ENCODE measurements at places on chromosomes 2 and 18.

- peaks cover 31% of the 10 kb centered on the region for H3K4me1 ChIP-seq
- no peak overlapping the region for H3K27ac ChIP-seq
- DNase-seq, result peak; percentile 84
- H3K36me3 ChIP-seq, result no peaks in the 10 kb centered on the region
Observed at GRCh38 chr2:111116843-111117597, 3.7 kb upstream of the BCL2L11 start.

- H3K27me3 ChIP-seq, result no peaks in the 10 kb centered on the region
- peaks cover 3% of the 10 kb centered on the region for H3K4me1 ChIP-seq
- no peak for DNase-seq
Observed at GRCh38 chr18:75280427-75281280, 70.1 kb downstream of the TSHZ1 start.

GRCh38 chr2:218962859-218963492 is 3.5 kb downstream of the CDK5R2 start:
- H3K27me3 ChIP-seq, result peaks cover 51% of the 10 kb centered on the region
- H3K27ac ChIP-seq, result no peak overlapping the region
- no peaks in the 10 kb centered on the region for H3K36me3 ChIP-seq
- peaks cover 24% of the 10 kb centered on the region for H3K4me1 ChIP-seq
- peak; percentile 62 for DNase-seq

GRCh38 chr18:56637711-56638231 is 621 bp downstream of the TXNL1 start:
- peak overlapping the region; percentile 94 for H3K27ac ChIP-seq
- no peaks in the 10 kb centered on the region for H3K36me3 ChIP-seq
- H3K4me1 ChIP-seq, result peaks cover 23% of the 10 kb centered on the region
- H3K4me3 ChIP-seq, result peak overlapping the region; percentile 91

GRCh38 chr2:147025646-147026585 is 818.9 kb upstream of the ACVR2A start:
- no peaks in the 10 kb centered on the region for H3K4me1 ChIP-seq
- no peaks in the 10 kb centered on the region for H3K36me3 ChIP-seq
- H3K27ac ChIP-seq, result no peak overlapping the region
- no peak overlapping the region for H3K4me3 ChIP-seq
- no peaks in the 10 kb centered on the region for H3K27me3 ChIP-seq
- no peak for DNase-seq

DNA sequence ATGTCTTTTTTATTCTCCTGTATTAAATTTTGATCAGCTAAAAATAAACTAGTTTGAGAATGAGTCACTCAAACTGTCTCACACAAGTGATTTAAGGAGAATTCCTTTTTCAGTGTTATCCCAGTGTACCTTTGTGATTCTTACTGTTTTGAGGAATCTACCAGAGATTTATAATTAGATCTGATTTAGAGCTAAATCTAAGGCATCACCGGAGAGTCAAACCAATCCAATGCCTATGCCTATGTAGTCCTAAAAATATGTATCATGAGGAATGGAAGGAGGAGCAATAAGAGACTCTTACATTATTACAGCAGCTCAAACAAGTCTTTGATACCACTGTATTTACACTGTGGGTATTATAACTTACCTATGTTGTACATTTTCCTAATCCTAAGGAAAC is 63.4 kb upstream of the CYP20A1 start:
- H3K27me3 ChIP-seq, result no peaks in the 10 kb centered on the region
- no peak overlapping the region for H3K27ac ChIP-seq
- H3K4me3 ChIP-seq, result no peak overlapping the region

DNA sequence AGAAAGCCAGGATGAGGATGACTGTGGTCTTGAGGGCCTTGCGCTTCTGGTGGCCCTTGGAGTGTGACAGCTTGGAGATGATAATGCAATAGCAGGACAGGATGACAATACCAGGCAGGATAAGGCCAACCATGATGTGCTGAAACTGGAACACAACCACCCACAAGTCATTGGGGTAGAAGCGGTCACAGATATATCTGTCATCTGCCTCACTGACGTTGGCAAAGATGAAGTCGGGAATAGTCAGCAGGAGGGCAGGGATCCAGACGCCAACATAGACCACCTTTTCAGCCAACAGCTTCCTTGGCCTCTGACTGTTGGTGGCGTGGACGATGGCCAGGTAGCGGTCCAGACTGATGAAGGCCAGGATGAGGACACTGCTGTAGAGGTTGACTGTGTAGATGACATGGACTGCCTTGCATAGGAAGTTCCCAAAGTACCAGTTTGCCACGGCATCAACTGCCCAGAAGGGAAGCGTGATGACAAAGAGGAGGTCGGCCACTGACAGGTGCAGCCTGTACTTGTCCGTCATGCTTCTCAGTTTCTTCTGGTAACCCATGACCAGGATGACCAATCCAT is 2.7 kb downstream of the CXCR4 start:
- no peaks in the 10 kb centered on the region for H3K27me3 ChIP-seq
- peaks cover 5% of the 10 kb centered on the region for H3K36me3 ChIP-seq
- H3K4me3 ChIP-seq, result peak overlapping the region; percentile 100
- peak; percentile 54 for DNase-seq
- peaks cover 57% of the 10 kb centered on the region for H3K4me1 ChIP-seq

GRCh38 chr2:67930156-67930555 is 132.6 kb downstream of the C1D start:
- no peaks in the 10 kb centered on the region for H3K36me3 ChIP-seq
- peaks cover 2% of the 10 kb centered on the region for H3K27me3 ChIP-seq
- no peak overlapping the region for H3K27ac ChIP-seq
- DNase-seq, result no peak
- H3K4me1 ChIP-seq, result no peaks in the 10 kb centered on the region

All from B cell (primary cell).